ENCODE measurements at places on chromosomes 1 and 21. TPM values are rescaled to one million over a fixed set of nuclear protein-coding genes. Genes with fewer than 3 reads are reported as not detected.

KCND3 gene
- total RNA-seq, result 16.2 TPM

PTAFR gene
- total RNA-seq, result 2.0 TPM

ANGPTL1 gene
- total RNA-seq, result 62.8 TPM

SERPINC1 gene
- total RNA-seq, result not detected

FMO2 gene
- total RNA-seq, result 5.7 TPM

RGSL1 gene
- not detected for total RNA-seq

REG4 gene
- total RNA-seq, result not detected

SETDB1 gene
- total RNA-seq, result 73.4 TPM

PROK1 gene
- not detected for total RNA-seq

CTNNBIP1 gene
- total RNA-seq, result 46.5 TPM

EDN2 gene
- total RNA-seq, result 1.6 TPM

GCSAML gene
- total RNA-seq, result 0.82 TPM

UMODL1 gene
- 0.16 TPM for total RNA-seq

RNF11 gene
- total RNA-seq, result 121 TPM

SEC16B gene
- 16.1 TPM for total RNA-seq

Data from camera-type eye (tissue), 1 donor.